Skin of body (tissue), 3 donors: ENCODE measurements at places on chromosomes 16 and 17. TPM values are rescaled to one million over a fixed set of nuclear protein-coding genes. Genes with fewer than 3 reads are reported as not detected.

CBX8 gene
- total RNA-seq, result 3.4 TPM

PRSS33 gene
- not detected for total RNA-seq

PNMT gene
- not detected for total RNA-seq

ERCC4 gene
- total RNA-seq, result 7.6 TPM

TNS4 gene
- total RNA-seq, result 25.6 TPM

MYL11 gene
- 921 TPM for total RNA-seq

ESRP2 gene
- 22.9 TPM for total RNA-seq

FBXW10B gene
- total RNA-seq, result 3.6 TPM

TMEM235 gene
- total RNA-seq, result not detected

DOC2A gene
- total RNA-seq, result 1.5 TPM

PNPO gene
- total RNA-seq, result 8.1 TPM

TEKT5 gene
- 0.59 TPM for total RNA-seq

DPEP2 gene
- 1.8 TPM for total RNA-seq

CYGB gene
- total RNA-seq, result 6.9 TPM

CDYL2 gene
- 2.8 TPM for total RNA-seq
